ENCODE measurements at places on chromosomes 5 and 9.

DNA sequence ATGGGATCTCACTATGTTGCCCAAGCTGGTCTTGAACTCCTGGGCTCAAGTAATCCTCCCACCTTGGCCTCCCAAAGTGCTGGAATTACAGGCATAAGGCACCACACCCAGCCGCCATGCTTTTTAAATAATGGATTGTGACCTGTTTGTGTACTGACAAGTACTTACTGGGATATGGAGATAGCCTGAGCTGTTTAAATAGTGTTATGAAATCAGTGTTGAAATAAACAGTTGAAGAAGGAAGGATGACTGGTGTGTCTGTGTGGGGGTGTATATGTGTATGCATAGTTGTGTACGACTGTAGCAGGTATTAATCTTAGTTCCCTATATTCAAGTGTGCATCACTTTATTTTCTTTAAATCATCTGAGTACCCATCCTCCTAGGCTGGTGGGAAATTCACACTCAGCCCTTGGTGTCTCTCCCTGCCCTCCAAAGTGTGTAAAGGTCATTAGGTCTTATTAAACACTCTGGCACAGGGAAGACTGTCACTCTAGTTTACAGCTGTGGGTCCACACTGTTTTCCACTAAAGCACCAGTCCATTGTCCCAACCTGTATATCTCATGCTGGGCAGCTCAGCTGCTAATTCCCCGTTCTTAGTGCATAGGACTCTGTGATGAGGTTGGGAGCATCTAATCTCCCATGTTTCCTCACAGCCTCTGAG lies 91.0 kb downstream of the SNX18 start:
- DNase-seq, result no peak

- no peak for DNase-seq
Observed at GRCh38 chr5:60497706-60498500, 202.1 kb downstream of the DEPDC1B start.

GRCh38 chr5:56279291-56279690 lies 46.2 kb upstream of the ANKRD55 start:
- no peak for DNase-seq

- DNase-seq, result no peak
Observed at GRCh38 chr5:79263290-79263689, 27.4 kb downstream of the JMY start.

- no peak for DNase-seq
Observed at GRCh38 chr9:13480693-13481092, 201.2 kb upstream of the MPDZ start.

- DNase-seq, result no peak
Observed at GRCh38 chr9:22238809-22239684, 207.6 kb upstream of the DMRTA1 start.

GRCh38 chr9:127980060-127980705 lies 606 bp downstream of the EEIG1 start:
- DNase-seq, result no peak

DNA sequence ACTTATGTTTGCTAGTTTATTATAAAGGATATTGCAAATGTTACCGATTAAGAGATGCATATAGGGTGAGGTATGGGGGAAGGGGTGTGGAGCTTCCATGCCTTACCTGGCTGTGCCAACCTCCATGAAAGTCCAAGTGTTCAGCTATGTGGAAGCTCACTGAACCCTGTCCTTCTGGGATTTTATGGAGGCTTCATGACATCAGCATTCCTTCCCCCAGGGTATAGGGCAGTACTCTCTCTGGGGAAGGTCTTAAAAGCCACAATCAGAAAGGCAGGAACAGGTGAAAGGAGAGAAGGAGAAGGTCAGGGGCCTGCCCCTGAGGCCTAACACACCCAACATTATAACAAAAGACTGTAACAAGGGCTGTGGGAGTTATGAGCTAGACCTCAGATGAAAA lies 592.6 kb downstream of the PDE4D start:
- DNase-seq, result no peak

Measured in femur (tissue), 1 donor.